ENCODE measurements at places on chromosomes 5 and 9. TPM values are rescaled to one million over a fixed set of nuclear protein-coding genes. Genes with fewer than 3 reads are reported as not detected.

GRCh38 chr9:96021551-96022444 lies 146.3 kb downstream of the ERCC6L2 start:
- peaks cover 81% of the 10 kb centered on the region for H3K4me1 ChIP-seq
- H3K27me3 ChIP-seq = peaks cover 34% of the 10 kb centered on the region
- peaks cover 4% of the 10 kb centered on the region for H3K36me3 ChIP-seq
- peak overlapping the region; percentile 90 for H3K4me3 ChIP-seq

GRCh38 chr9:27150746-27151406 lies 41.9 kb downstream of the TEK start:
- H3K36me3 ChIP-seq = no peaks in the 10 kb centered on the region
- no peak overlapping the region for H3K27ac ChIP-seq
- peaks cover 3% of the 10 kb centered on the region for H3K27me3 ChIP-seq
- no peak for DNase-seq
- H3K4me3 ChIP-seq = no peak overlapping the region

GRCh38 chr5:147869112-147869511 lies 9.4 kb upstream of the SCGB3A2 start:
- DNase-seq = no peak
- H3K36me3 ChIP-seq = no peaks in the 10 kb centered on the region
- no peaks in the 10 kb centered on the region for H3K27me3 ChIP-seq
- no peak overlapping the region for H3K27ac ChIP-seq

- H3K27me3 ChIP-seq = peaks cover 5% of the 10 kb centered on the region
- H3K27ac ChIP-seq = peak overlapping the region; percentile 96
- peak; percentile 71 for DNase-seq
- H3K4me1 ChIP-seq = peaks cover 52% of the 10 kb centered on the region
- H3K36me3 ChIP-seq = no peaks in the 10 kb centered on the region
- H3K4me3 ChIP-seq = peak overlapping the region; percentile 80
Observed at GRCh38 chr9:91164724-91165520, 196.8 kb downstream of the AUH start.

DNA sequence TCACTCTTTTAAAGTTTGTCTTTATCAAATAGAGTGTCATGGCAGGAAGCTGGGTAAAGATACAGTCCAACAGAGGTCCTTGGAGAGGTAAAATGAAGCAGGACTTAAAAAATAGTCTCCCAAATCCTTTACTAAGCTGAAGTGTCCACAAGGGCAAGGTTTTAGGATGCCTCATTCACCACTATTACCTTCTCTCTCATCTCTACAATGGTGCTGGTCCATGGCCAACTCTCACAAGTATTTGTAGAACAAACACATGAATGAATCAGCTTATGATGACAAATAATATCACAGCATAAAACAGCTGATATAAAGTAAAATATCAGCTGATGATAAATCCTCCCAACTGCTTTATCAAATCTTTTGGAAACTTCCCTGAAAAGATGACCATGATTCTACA lies 162.3 kb upstream of the ZNF462 start:
- H3K27me3 ChIP-seq = peaks cover 1% of the 10 kb centered on the region
- no peak overlapping the region for H3K27ac ChIP-seq
- no peaks in the 10 kb centered on the region for H3K36me3 ChIP-seq
- DNase-seq = no peak
- H3K4me1 ChIP-seq = no peaks in the 10 kb centered on the region

DNA sequence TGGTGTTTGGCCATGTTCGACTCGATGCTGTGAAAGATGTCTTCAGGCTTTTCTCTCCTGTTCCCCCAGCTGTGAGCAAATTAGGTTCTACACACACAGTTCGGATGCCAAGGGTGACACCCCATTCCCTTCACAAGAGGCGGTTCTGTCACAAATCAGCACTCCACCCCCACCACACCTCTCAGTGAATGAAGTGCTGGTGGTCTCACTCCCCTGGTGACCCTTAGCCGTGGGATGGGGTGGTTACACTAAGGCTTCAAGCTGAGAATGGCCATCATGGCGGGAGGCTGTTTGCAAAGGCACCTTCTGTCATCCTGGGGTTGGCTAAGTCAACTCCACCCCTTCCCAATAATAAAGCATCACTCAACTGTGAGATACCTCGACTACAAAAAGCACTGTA lies 26.4 kb downstream of the AMBP start:
- no peaks in the 10 kb centered on the region for H3K27me3 ChIP-seq
- no peaks in the 10 kb centered on the region for H3K4me1 ChIP-seq
- H3K36me3 ChIP-seq = peaks cover 13% of the 10 kb centered on the region
- H3K4me3 ChIP-seq = no peak overlapping the region
- H3K27ac ChIP-seq = no peak overlapping the region

DNA sequence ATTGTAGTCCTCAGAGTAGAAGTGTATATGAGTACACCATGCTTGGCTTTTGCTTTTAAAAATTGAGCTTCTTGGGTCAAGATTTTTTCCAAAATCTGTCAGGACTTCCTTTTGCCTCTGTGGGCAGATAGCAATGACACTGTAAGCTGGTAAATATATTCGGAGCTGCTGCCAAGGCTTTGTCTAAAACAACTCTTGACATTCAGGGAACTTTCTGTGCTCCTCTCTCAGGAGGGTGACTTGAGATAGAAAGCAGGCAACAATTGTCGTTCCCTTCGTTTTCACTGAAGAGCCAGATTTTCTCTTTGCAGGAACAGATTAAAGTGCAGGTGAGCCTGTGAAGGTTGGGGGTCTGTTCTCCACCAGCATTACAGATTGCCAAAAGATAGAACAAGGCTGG lies 230.5 kb downstream of the MAST4 start:
- H3K4me3 ChIP-seq = no peak overlapping the region
- no peak overlapping the region for H3K27ac ChIP-seq
- H3K27me3 ChIP-seq = peaks cover 14% of the 10 kb centered on the region
- peaks cover 17% of the 10 kb centered on the region for H3K4me1 ChIP-seq
- DNase-seq = no peak
- no peaks in the 10 kb centered on the region for H3K36me3 ChIP-seq

- no peak overlapping the region for H3K4me3 ChIP-seq
- H3K27me3 ChIP-seq = no peaks in the 10 kb centered on the region
- H3K27ac ChIP-seq = peak overlapping the region; percentile 11
- peaks cover 11% of the 10 kb centered on the region for H3K4me1 ChIP-seq
Observed at GRCh38 chr5:154345255-154345952, 100.4 kb upstream of the SAP30L start.

DNA sequence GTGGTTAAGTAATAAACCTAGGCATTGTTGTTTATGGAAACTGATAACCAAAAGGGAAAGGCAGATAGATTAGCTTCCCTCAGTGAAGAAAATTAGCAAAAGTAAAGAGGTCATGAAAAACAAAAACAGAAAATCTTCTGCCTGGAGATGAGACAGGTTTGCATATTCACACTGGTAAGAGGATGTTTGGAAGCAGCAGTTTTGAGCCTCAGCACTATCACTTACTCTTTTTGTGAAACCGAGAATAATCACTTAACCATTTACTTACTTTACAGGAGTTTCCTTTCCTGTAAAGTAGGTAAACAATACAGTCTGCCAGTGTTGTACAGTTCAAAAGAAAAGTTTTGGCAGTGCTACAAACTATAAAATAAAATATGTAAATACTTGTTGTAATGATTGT lies 35.5 kb upstream of the EMB start:
- H3K4me3 ChIP-seq = no peak overlapping the region
- H3K36me3 ChIP-seq = peaks cover 13% of the 10 kb centered on the region
- peaks cover 7% of the 10 kb centered on the region for H3K4me1 ChIP-seq
- DNase-seq = no peak
- H3K27ac ChIP-seq = no peak overlapping the region
- no peaks in the 10 kb centered on the region for H3K27me3 ChIP-seq

- H3K27me3 ChIP-seq = no peaks in the 10 kb centered on the region
- H3K4me3 ChIP-seq = no peak overlapping the region
- no peak for DNase-seq
Observed at GRCh38 chr9:3080951-3081350, 237.1 kb upstream of the PUM3 start.

The AGXT2 gene
- not detected for polyA plus RNA-seq

The ACOT12 gene
- not detected for polyA plus RNA-seq

The CFAP77 gene
- polyA plus RNA-seq = not detected

The OTULINL gene
- polyA plus RNA-seq = 77.8 TPM

The SLC6A7 gene
- polyA plus RNA-seq = not detected

Data from immature natural killer cell (primary cell).